Suprapubic skin (tissue), 4 donors: ENCODE measurements at places on chromosomes 5 and 9. TPM values are rescaled to one million over a fixed set of nuclear protein-coding genes. Genes with fewer than 3 reads are reported as not detected.

DNA sequence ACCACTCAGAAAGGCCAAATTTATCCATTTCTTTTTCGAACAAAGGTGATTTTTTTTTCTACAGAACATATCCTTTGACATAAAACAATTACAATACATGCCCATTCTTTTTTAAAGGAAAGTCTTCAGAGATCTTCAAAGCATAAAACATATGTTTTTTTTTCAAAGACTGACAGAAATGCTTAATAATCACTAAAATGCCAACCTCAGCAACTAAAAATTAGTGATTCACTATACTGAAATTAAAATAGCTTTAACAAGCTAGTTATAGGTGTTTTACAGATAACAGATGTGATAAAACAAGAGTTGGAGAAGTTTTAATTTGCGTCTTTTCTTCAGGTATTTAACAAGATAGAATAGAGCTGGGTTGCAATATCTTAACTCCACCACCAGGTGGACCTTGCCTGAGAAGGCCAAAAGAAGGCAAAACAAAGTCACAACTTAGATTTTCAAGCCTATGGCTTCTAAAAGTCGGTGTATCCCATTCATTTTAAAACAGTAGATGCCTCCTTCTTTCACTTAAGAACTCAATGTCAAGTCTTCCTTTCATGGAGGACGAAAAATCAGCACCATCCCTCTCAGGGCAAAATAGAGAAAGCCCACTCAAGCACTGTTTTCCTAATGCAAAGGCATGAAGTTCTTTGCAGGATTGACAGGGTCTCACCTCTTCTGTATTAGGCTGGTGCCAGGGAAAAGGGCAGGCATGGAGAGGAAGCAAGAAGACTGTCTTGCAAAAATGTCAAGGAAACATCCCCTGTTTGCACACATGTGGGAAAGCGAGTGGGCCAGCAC, 31.1 kb upstream of the CPLX2 start:
- no peaks in the 10 kb centered on the region for H3K4me1 ChIP-seq
- H3K36me3 ChIP-seq: no peaks in the 10 kb centered on the region
- H3K27ac ChIP-seq: no peak overlapping the region
- no peak for DNase-seq
- H3K27me3 ChIP-seq: no peaks in the 10 kb centered on the region

DNA sequence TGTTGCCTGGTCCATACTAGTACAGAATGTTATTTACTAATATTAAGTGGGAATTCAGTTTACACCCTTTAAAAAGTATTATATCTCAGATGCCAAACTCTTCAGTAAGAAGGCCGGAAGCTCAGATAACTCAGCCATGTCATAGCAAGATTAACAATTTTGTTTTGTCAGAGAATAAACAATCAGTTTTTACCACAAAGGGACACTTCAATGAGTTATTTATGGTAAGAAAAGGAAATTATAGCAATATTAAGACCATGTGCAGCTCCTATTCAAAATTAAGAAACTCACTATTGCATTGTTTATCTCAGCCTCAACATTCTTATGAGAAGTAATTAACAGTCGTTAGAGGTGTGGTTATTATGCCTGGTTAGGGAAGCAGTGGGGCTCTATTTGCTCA, 13.1 kb upstream of the ARL15 start:
- no peak overlapping the region for H3K4me3 ChIP-seq
- H3K36me3 ChIP-seq: no peaks in the 10 kb centered on the region
- no peaks in the 10 kb centered on the region for H3K27me3 ChIP-seq
- no peak for DNase-seq
- H3K4me1 ChIP-seq: no peaks in the 10 kb centered on the region

- peak overlapping the region; percentile 6 for H3K4me3 ChIP-seq
- peaks cover 29% of the 10 kb centered on the region for H3K4me1 ChIP-seq
- H3K27me3 ChIP-seq: no peaks in the 10 kb centered on the region
- no peaks in the 10 kb centered on the region for H3K36me3 ChIP-seq
Observed at GRCh38 chr5:81788329-81788728, 37.4 kb upstream of the SSBP2 start.

DNA sequence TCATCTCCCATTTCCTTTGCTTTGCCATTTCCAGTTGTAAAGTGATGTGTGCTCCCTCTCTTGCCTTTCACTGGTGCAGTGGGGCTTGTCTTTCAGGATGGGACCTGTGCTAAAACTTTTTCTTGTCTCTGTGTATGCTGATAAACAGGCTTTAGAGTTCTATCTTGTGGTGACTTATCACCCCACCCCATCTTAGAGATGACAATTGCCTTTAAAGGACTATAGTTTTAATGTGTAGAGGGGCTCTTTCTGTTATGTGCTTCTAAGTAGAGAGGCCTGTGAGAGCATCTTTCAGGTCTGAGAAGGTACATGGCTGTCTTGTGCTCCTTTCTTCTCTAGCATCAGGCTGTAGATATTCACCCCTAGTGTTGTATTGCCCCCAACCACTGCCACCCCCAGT, 21.9 kb downstream of the MAN2A1 start:
- H3K27ac ChIP-seq: no peak overlapping the region
- no peak for DNase-seq
- H3K4me3 ChIP-seq: no peak overlapping the region
- no peaks in the 10 kb centered on the region for H3K4me1 ChIP-seq
- no peaks in the 10 kb centered on the region for H3K27me3 ChIP-seq

GRCh38 chr5:172410160-172410559, 44.2 kb downstream of the SH3PXD2B start:
- no peak for DNase-seq
- H3K27ac ChIP-seq: peak overlapping the region; percentile 55
- peaks cover 76% of the 10 kb centered on the region for H3K4me1 ChIP-seq
- no peak overlapping the region for H3K4me3 ChIP-seq
- peaks cover 5% of the 10 kb centered on the region for H3K36me3 ChIP-seq

DNA sequence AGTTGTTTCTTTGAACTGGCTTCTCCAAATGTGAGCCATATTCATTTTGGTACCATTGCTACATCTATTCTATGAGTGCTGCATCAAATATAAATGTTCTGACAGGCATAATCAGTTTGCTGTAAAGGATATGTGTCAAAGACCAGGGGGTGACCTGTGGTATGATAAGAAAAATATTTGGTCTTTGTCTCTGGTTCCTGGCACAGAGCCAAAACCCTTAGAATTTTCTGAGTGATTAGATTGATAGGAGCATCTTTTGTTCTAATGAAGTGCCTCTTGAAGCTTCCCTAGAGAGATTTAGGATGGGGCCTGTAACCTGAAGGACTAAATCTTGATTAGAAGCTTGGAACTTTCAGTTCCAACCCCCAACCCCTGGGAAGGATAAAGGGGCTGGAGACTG, 256.3 kb downstream of the NNT start:
- H3K36me3 ChIP-seq: no peaks in the 10 kb centered on the region
- no peak overlapping the region for H3K27ac ChIP-seq
- no peak for DNase-seq
- no peaks in the 10 kb centered on the region for H3K4me1 ChIP-seq
- H3K27me3 ChIP-seq: no peaks in the 10 kb centered on the region

TEX48 gene
- not detected for total RNA-seq

DNA sequence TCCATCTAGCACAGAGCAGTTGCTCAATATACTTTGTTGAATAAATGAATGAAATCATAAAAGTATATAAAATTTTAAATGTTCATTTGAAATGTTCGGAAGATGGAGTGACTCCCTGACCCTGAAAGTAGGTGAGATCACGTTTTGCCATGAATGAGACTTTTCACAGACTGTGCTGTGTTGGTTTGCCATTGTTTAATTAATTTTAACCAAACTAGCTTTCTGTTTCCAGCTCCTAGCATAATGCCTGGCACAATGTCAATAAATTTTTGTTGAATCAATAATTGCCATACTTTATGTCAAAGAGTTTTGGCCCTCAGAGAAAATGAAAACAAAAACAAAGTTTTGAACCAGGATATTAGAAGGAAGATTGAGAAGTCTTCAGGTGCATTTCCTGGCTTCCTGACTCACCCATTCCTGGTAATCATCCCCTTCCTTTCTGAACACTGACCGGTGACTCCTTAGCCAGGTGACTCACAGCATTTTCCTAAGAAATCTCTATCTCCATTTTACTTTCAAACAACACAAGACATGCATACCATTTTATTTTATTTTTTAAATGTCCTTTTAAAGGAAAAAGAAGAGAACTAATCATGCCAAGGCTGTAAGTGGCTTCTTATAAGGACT, 15.1 kb downstream of the SLC28A3 start:
- H3K4me3 ChIP-seq: no peak overlapping the region
- no peaks in the 10 kb centered on the region for H3K27me3 ChIP-seq
- DNase-seq: no peak
- no peak overlapping the region for H3K27ac ChIP-seq
- no peaks in the 10 kb centered on the region for H3K4me1 ChIP-seq
- H3K36me3 ChIP-seq: no peaks in the 10 kb centered on the region

GRCh38 chr9:116490321-116490720, 196.8 kb upstream of the TRIM32 start:
- no peaks in the 10 kb centered on the region for H3K36me3 ChIP-seq
- no peak overlapping the region for H3K4me3 ChIP-seq
- no peak overlapping the region for H3K27ac ChIP-seq
- H3K4me1 ChIP-seq: no peaks in the 10 kb centered on the region
- H3K27me3 ChIP-seq: no peaks in the 10 kb centered on the region

CDH9 gene
- total RNA-seq: not detected

SEMA6A gene
- total RNA-seq: 7.4 TPM

CARD19 gene
- total RNA-seq: 62.0 TPM

DNA sequence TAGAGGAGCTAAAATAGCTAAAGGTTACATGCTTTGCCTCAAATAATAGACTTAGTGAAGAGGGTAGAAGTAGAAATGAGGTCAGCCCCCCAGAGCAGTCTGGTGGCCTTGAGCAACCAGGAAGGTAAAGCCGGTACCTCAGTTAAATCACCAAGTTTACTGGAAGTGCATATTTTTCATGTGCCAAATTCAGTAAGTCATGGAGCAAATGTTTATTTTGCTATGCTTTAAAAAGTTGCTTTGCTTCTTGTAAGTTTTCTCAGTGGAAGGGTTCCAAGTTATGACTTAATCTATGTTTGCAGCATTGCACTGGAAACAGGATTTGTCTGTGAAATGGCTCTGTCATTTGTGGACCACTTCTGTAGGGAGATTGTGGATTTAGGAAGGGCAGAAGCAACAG, 256.7 kb downstream of the ARRDC3 start:
- no peak overlapping the region for H3K4me3 ChIP-seq
- H3K27ac ChIP-seq: peak overlapping the region; percentile 48
- H3K4me1 ChIP-seq: peaks cover 44% of the 10 kb centered on the region
- no peaks in the 10 kb centered on the region for H3K36me3 ChIP-seq
- H3K27me3 ChIP-seq: no peaks in the 10 kb centered on the region

OBP2B gene
- 6.8 TPM for total RNA-seq

PCDHGB3 gene
- total RNA-seq: 9.0 TPM

ZNF879 gene
- total RNA-seq: 1.6 TPM

GRCh38 chr9:100011062-100011681, 87.6 kb downstream of the ERP44 start:
- H3K4me1 ChIP-seq: no peaks in the 10 kb centered on the region
- DNase-seq: no peak
- no peaks in the 10 kb centered on the region for H3K27me3 ChIP-seq
- H3K27ac ChIP-seq: no peak overlapping the region
- H3K36me3 ChIP-seq: peaks cover 45% of the 10 kb centered on the region

EQTN gene
- total RNA-seq: 0.97 TPM

- DNase-seq: no peak
- no peaks in the 10 kb centered on the region for H3K27me3 ChIP-seq
- H3K4me1 ChIP-seq: no peaks in the 10 kb centered on the region
- H3K27ac ChIP-seq: no peak overlapping the region
Observed at GRCh38 chr5:76174101-76174500, 90.9 kb downstream of the SV2C start.

GRCh38 chr5:156534085-156534484, 207.1 kb downstream of the SGCD start:
- no peaks in the 10 kb centered on the region for H3K4me1 ChIP-seq
- no peak for DNase-seq
- H3K4me3 ChIP-seq: no peak overlapping the region
- no peaks in the 10 kb centered on the region for H3K36me3 ChIP-seq

DNA sequence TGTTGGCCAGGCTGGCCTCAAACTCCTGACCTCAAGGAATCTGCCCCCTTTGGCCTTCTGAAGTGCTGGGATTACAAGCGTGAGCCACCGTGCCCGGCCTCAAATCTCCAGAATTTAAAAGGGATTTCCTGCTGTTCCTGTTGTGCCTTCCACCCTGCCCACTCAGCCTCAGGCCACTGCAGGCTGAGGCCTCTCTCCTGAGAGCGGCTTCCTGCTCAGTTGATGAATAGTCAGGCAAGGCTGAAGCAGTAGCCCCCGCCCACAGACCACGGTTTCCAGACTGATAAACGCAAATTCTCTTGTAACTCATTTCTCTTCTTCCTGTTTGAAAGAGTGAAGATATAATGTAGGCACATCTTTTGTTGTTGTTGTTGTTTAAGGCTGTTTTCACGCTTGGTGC, 127.0 kb upstream of the PLCXD3 start:
- H3K27ac ChIP-seq: no peak overlapping the region
- no peak overlapping the region for H3K4me3 ChIP-seq
- no peaks in the 10 kb centered on the region for H3K27me3 ChIP-seq
- H3K36me3 ChIP-seq: no peaks in the 10 kb centered on the region
- no peak for DNase-seq

CNTLN gene
- 3.1 TPM for total RNA-seq
